Inflammatory macrophage (primary cell): ENCODE measurements at places on chromosomes 4 and X.

DNA sequence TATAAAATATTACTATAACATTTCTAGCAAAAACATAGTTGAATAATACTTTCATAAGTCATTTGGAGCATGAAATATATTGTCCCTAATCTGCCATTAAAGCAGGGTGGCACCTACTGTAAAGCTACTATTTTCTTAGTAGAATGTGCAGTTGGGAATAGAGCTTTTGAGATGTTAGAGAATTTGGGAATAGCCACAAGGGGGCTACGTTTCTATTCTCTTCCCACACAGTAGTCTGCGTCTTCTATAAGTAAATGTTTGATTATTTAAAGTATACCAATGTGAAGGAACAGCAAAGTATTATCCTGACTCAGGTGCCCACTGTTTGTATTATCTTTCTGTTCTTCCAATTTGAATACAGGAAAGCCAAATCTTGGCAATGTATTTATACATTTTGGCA, 323.2 kb upstream of the GIMD1 start:
- no peak for DNase-seq

GRCh38 chr4:73021634-73022033, 47.9 kb downstream of the COX18 start:
- DNase-seq: peak; percentile 9

DNA sequence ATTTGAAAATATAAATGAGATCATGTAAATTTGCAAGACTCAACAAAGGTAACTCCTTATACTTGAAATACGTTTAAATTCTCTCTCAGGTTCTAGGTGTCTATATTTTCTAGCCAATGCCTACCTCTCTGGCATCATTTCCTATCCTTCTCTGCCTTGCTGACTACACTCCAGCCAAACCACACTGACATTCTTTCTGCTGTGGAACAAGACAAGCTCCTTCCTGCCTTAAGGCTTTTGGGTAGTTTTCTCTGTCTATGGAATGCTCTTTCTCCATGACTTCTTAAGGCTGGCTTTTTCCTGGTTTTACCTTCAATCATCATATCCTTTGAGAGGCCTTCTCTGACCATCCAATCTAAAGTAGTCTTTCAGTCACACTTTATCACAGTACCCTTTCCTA, 201.0 kb downstream of the SPRY1 start:
- DNase-seq: no peak

DNA sequence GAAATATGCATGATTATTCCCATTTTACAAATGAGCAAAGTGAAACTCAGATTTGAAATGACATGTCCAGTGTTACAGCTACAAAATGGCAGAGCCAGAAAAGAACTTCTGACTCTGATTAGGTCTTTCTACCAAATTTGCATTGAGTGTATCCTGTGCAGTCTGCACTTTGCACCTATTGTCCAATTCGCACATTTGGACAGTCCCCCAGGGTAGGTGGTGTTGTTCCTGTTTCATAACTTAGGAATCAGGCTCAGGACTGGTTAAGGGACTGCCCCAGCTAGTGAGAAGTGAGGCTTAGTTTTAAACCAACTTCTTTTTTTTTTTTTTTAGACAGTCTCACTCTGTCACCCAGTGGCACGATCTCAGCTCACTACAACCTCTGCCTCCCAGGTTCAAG, 137.9 kb upstream of the NALF2 start:
- DNase-seq: no peak

DNA sequence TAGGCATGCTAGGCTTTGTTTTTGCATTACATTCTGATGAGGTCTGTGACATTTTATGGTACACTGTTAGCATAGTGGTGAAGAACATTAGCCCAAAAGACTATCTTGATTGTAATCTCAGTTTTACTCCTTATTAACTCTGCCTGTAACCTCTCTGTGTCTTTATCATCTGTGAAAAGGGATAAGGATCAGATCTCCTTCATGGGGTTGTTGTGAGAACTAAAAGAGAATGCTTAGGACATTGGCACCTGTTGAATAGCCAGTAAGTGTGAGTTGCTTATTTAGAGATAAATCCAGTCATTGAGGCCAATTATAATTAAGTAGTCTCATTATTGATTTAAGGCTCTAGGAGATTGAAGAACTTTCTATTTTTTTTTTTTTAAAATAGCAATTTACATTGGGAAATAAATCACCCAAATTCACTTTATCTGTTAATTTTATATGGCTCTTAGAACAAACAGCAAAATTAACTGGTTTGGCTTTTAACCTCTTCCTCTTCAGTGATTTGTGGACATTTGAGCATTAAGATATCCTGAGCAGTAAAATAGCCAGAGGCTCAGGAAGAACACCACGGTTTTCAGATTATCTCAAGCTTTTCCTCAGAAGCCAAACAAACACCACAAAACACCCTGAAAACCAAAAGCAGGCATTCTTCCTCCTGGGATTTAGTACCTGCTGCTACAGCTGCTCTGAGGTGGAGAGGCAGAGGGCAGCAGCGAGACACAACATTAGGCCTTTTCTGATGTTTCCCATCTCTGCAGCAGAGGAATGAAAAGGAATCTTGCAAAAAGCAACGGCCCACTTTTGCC, 192.9 kb downstream of the ARHGAP10 start:
- peak; percentile 5 for DNase-seq

GRCh38 chr4:110544594-110544993, 68.6 kb downstream of the ENPEP start:
- DNase-seq: no peak

GRCh38 chr4:159103384-159103990, 608 bp downstream of the RAPGEF2 start:
- DNase-seq: peak; percentile 26

DNA sequence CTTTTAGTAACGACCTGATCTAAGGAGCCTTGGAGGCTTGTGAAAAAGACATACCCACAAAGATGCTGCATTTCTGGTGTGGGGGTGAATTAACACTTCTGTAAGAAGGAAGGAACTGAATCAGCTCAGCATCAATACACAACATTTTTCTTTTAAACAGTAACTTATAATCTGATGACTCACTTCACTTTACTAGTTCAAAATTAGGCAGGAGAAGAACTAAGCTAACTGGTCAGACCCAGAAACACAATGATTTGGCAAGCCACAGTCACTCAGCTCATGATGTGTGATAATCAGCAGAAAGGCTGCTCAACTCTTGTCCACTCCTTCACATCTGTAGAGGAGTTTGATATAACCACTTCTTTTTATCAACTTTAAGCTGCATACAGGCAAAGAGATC, 4.6 kb downstream of the MMAA start:
- DNase-seq: no peak

DNA sequence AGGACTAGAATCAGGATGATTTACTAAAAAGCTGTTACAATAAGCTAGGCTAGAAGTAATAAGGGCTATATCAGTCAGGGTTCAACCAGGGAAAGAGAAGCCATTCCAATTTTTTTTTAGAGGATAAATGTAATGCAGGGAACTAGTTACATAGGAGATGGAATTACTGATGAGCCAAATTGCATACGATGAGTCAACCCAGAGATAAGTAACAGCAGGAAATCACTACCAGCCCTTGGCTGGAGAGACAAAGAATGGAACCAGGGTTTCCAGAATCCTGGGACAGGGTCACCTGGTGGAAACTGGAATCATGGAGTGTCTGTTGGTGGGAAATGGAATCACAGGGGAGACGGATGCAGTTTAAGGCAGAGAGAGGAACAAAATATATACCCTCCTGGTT, 13.1 kb upstream of the MAGEA4 start:
- DNase-seq: no peak

DNA sequence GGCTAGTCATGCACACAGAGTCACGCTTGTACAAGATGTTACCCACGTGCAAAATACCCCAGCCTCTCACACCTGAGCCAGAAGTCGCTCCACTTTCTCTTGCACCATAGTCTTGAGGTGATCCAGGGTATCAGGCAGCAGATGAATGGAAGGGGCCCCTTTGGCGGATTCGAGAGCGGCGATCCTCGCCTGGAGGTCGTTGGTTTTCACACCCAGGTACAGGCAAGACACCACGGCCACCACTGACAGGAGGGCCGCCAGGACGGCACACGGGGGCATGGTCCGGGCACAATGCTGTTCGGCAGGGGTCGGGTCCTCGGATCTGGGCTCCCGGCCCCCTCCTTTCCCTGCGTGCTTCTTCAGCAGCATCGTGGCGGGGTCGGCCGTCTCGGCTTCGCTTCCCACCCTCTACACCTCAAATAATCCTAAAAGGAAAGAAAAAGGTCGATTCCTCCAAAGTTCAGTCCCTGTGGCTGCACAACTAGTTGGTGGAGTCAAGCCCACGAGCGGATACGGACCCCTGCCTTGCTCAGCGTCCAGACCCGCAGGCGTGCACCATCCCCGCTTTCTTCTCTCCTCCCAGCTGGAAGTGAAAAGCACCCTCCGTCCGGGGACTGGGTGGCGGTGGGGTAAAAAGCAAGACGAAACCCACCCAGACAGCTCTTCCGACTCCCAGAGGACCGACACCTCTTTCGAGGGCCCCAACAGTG, 652 bp downstream of the COL25A1 start:
- no peak for DNase-seq

DNA sequence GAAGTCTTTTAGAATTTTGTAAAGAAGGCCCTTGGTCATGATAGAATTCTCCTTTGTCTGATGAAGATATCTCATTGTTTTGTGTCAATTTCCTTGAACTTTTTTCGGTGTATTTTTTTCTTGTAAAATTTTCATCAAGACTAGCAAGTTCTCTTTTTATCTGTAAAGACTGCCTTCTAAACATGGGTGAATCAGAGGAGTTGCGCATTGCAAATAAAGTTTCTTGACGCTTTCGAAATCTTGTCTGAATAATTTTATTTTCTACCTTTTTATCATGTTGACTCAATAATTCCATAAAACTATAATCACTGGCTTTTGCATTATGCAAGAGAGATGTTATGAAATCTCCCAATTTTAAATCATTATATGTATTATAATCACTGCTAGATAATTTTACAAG, 66.2 kb downstream of the NCAPG start:
- no peak for DNase-seq

- peak; percentile 93 for DNase-seq
Measured at GRCh38 chrX:134807039-134807729, 148.9 kb upstream of the PLAC1 start.

DNA sequence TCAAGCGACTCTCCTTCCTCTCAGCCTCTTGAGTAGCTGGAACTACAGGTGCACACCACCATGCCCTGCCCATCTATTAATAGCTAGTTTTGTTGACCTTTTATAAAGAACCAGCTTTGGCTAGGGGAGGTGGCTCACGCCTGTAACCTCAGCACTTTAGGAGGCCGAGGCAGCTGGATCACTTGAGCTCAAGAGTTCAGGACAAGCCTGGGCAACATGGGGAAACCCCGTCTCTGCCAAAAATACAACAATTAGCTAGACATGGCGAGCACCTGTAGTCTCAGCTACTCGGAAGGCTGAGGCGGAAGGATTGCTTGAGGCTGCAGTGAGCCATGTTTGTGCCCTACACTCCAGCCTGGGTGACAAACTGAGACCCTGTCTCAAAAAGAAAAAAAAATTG, 2.7 kb downstream of the TKTL1 start:
- DNase-seq: no peak

- DNase-seq: no peak
Measured at GRCh38 chr4:173211838-173212237, 43.2 kb downstream of the GALNT7 start.

DNA sequence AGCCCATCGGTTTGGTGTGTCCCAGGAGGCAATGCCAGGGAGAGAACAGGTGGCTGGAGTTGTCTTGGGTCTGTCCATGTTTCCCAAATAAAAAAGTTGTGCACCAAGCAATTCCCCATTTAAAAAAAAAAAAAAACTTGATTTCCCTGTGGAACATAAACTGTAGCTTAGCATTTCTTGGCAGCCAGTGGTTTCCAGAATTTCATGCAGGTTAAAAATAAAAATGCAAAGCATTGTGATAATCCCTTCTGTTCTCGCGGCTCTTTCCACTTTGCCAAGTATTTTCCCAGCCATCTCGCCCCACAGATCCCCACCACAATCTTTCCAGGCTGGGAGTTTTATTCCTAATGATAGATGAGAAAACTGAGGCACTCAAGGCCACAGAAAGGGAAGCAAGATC, 51.4 kb upstream of the MSX1 start:
- no peak for DNase-seq

DNA sequence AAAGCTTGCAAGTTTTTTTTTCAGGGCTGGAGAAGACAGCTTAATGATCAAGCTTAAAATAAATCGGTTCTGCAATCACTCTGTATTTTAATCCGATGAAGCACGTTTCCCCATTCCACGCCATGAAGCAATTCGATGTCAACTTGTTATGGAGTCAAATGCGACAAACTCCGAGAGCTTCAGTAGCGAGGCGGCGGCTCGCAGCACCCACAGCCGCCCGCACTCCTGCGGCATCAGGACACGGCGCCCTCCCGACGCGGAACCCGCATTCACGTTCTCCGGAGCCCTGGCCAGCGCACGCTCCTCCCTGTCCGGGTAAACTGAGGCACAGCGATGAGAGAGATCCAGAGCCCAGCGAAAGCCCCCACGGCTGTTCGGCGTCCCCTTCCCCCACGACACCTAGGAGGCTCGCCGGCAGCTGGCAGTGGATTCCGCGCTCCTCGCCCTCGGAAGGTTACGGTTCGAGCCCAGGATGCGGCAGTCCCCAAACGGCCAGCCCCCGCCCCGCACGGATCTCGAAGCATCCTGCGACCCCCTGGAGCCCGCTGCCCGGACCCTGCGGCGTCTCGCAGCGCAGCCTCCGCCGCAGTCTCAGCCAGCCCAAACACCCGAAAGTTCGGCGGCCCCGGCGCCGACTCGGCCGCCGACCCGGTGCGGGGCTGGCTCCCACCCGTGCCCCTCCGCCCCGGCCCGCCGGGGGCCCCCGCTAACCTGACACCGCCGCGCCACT, 507 bp downstream of the MFAP3L start:
- DNase-seq: no peak

GRCh38 chr4:71009086-71009485, 15.6 kb downstream of the DCK start:
- no peak for DNase-seq

DNA sequence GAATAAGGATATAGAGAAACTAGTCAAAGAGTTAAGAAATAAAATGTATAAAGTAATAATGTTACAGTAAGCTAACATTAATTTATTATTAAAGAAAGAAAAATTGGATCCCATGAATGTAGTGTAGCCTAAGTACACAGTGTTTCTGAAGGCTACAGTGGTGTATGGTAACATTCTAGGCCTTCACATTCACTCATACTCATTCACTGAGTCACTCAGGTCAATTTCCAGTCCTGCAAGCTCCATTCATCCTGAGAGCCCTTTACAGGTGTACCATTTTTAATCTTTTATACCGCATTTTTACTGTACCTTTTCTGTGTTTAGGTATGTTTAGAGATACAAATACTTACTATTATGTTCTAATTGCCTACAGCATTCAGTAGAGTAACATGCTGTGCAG, 120.6 kb upstream of the AGA start:
- no peak for DNase-seq
